Gastroesophageal sphincter (tissue), 4 donors: ENCODE measurements at places on chromosomes 2 and 18.

DNA sequence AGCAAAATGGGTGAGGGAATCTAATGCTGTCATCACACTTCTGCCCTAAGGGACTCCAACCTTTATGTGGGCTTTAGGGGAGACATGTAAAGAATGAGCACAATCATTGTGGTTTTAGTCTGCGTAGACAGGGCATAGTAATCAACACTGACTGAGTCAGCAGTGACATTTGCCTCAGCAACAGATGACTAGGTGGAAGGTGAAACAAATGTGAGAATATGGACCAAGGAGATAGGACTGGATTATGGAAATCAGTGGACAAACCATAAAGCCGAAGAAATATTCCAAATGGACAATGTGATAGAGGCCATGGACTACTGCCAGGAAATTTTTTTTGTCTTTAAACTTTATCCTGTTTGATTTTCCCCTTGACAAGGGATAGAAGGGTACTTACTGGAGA, 83.9 kb downstream of the PDK1 start:
- ATAC-seq: no peak

GRCh38 chr2:141271346-141271745, 859.5 kb downstream of the LRP1B start:
- no peak for ATAC-seq

- peak; percentile 82 for ATAC-seq
Observed at GRCh38 chr2:46780411-46780800, 135.2 kb downstream of the MCFD2 start.

DNA sequence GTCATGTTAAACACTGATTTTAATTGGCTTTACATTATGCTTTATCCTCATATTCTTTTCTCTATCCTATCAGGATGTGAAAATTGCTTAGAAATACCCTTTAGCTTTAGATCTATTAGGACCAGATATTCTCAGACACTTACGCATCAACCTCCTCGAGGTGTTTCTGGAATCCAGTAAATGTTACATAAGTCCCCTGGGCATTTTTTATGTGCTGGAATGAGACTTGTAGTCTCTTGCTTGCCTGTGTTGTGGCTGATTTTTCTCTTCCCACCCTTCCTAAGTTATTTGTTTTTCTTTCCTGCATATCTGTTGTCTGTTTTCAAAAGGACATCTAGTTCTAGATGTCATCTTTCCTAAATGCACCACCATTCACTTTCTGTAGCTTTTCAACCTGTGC, 197.1 kb downstream of the CCDC85A start:
- no peak for ATAC-seq

DNA sequence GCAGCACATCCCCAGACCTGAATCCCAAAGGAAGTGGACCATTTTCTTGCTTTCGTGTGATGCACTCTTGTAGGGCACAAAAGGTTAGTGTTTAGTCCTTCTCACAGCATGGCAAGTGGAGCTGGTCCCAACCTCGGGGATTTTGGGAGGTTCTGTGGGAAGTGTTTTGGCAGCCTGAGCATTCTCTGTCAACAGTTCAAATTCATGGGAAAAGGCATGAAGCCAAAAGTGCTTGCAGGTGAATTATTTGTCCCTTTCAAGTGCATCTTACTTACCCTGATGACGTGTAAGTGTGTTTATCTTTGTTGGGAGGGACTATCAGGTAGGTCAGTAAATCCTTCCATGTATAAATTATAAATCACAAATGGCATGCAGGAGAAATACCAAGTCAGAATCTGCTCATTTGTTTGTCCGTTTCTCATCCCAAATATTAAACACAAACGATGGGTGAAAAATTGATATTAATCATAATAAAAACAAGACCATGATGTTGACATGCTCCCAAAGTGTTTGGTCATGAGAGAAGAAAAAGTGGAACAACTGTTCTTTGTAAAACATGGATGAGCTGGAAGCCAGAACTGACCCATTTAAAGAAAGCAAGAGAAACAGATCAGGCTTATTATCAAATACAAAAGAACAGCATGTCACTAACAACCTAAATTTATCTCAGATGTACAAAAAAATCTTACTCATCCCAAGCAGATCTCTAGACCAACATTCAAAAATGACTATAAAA, 57.6 kb downstream of the EPHA4 start:
- no peak for ATAC-seq

DNA sequence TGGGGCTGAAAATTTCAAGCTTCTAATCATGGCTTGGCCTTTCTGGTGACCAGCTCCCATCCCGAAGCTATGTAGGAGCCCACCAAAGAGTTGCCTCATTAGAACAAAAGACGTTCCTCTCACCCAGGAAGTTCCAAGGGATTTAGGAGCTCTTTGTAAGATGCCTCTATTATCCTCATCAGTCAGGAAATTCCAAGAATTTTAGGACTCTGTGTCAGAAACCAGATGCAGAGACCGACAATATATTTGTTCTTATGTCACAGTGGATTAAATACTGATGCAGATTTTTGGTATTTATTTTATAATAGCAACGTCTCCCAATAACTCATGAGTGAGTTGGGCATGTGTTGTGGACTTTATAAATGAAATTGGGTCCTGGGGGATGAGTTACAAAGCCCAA, 91.8 kb upstream of the SKOR2 start:
- no peak for ATAC-seq

DNA sequence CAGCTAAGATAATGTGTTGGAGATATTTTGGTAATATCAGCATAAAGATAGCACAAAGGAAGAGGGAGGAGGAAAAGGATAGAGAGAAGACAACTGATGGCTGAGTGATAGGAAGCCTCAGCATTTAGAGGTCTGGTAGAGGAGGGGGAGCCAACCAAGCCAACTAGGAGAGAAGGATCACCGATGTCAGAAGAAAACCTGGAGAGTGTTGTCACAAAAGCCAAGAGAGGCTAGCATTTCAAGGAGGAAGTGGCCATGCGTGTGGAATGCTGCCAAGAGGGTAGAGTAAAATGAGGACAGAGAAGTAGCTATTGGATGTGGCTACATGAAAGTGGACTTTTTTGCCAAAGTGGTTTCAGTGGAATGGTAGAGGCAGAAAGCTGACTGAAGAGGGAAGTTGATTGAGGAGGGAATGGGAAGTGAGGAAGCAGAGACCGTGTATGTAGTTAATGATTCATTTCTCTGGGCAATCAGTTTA, 34.3 kb downstream of the LCLAT1 start:
- peak; percentile 25 for ATAC-seq

- ATAC-seq: no peak
Observed at GRCh38 chr2:85769983-85770362, 16.2 kb downstream of the ATOH8 start.
